OCI-LY7 (cell line): ENCODE measurements at places on chromosomes 5 and 9.

DNA sequence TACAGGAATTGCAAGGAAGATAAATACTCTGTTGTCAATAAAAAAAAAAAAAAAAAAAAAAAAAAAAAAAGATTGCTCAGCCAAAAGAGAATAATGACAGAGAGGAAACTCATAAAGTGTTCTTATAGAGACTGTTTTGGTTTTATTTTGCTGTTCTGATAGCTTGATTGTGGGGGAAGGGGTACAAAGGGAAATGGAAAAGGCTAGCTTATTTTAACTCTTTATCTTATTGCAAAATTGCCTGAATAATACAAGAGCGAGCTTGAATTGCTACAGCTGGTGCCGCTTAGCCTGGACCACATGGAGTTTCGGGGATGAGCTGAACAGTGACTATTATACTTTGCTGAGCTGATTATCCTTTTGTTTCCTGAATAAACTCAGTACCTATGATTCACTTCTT is 31.0 kb upstream of the SHISAL2B start:
- DNase-seq, result no peak

DNA sequence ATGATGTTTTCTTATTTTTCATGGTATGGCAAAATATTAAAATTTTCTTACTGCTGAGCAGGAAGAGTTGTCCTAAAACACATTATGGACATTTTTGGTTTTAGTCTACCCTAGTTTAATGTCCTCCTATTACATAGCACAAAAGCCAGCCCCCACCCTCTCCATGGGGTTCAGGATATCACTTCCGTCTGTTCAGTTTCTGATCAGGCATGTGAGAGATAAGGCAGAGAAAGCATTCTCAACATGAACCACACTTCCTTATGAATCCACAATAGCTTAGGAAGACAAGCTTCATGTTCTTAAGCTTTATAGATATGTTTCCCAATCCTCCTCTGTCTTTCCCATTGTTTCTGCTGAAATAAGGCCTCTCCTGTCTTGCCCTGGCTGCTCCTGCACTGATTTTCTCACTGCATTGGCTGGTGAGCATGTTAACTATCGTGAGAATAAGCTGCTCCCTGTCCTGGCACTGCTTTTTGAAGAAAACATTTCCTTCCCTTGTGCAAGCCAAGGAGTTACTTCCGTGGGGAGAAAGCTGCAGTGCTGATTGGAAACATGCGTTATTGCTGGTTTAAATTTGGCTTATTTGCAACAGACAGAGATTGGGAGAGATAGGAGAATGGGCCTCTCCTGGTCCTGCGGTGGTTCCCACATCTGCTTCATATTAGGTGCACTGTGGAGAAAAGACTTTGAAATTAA is 260.3 kb upstream of the RPS23 start:
- DNase-seq, result no peak

- no peak for DNase-seq
Measured at GRCh38 chr5:60700416-60700757, 421 bp upstream of the DEPDC1B start.

GRCh38 chr9:35424356-35425352 is 65.3 kb upstream of the RUSC2 start:
- DNase-seq, result no peak

DNA sequence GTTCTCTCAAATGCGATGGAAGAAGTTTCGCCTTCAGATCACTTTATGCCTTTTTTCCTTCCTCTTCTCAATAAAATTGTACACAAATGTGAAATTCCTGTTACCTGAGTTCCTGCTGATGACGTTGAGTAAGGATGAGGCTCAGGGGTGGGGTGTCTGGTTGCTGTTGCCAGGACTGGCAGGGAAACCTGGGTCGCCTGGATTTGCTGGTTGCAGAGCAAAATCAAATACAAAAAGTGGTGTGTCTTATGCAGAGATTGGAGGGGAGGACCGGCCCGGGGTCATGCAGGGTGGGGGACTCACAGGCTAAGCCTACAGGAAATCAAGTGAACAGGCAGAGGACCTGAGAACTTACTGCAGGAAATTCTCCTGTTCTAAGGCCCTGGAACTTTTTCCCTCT is 39.2 kb downstream of the ANXA2R start:
- no peak for DNase-seq

- DNase-seq, result no peak
Measured at GRCh38 chr5:59583810-59584562, 309.5 kb downstream of the PDE4D start.

- no peak for DNase-seq
Measured at GRCh38 chr9:33942471-33943083, 106.1 kb downstream of the UBAP2 start.

- DNase-seq, result no peak
Measured at GRCh38 chr9:92644278-92644677, 25.7 kb downstream of the IPPK start.

DNA sequence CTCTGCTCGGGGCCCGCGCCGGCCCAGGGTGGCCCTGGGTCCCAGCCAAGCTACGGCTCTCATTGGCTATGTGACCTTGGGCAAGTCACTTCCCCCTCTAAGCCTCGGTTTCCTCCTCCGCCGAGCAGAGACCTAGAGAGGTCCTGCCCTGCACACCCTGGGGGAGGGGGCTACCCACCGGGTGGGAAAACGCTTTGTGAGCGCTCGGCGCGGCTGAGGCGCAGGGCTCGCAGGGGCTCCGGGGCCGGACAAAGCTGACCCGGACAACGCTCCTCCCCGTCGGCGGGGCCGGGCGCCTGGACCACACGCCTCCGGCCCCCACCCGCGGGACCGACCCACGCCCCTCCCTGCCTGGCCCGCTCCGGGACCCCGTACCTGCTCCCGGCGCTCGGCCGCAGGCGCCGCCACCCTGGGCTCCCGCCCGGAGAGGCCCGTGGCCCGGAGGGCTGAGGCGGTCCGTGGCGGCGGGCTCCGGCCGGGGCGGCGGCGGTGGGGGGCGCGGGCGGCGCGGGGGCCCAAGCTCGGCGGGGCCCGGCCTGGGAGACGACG is 85.7 kb upstream of the MELK start:
- peak; percentile 86 for DNase-seq

DNA sequence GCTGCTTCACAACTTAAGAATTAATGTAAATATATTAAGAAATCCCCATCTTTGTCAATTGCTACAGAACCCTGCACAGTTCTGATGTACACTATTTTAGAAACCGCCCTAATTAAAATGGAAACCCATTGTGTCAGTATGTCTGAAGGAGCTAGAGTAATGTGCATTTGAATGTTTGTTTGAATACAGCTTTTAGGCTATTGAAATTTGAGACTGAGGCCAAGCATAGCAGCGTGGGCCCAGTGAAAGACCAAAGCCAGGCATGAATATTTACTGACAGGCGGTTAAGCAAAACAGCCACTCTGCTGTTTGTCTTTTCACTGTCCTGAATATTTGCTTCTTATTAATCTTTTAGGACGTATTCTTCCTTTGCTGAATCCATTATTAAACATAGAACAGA is 252.3 kb downstream of the IZUMO3 start:
- no peak for DNase-seq
